ENCODE measurements at places on chromosomes 6 and 20.

DNA sequence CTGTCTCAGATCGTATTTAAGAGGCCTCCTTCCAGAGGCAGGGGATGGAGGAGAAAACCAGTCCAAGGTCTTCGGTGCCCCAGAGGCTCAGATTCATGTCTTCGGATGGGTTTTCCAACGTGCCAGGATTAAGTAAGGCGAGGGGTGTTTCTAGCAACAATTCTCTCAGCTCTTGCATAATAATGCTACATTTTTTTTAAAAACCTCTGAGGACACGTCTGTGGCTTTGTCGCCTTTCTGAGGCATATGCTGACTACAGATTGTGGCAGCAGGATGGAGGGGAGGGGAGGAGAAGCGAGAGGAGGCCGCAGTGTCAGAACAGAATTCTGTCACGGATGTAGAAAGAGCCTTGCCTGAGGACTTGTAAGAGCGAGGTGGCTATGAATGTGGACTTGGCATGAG, 17.7 kb upstream of the CCDC167 start:
- no peak for DNase-seq

- DNase-seq, result no peak
These were observed 19.5 kb downstream of the KATNA1 start for GRCh38 chr6:149628875-149629510.

- DNase-seq, result no peak
These were observed 78.1 kb downstream of the PRSS35 start for GRCh38 chr6:83590416-83590815.

- no peak for DNase-seq
These were observed 49.8 kb downstream of the FRK start for GRCh38 chr6:116010790-116011401.

DNA sequence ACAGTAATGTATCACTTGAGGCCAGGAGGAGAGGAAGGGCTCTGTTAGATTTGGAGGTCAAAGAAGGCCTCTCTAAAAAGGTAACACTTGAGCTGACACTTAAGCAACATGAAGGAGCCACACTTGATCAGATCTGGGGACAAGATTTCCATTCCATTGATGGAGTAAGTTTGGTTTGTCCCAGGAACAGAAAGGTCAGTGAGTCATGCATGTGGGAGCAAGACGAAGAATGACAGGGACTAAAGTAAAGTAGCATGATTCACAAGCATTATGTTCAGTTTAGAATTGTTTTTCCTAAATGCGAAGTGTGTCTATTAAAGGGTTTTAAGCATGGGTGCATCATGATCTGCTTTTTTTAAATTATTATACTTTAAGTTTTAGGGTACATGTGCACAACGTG, 47.4 kb downstream of the COL21A1 start:
- DNase-seq, result no peak
